ENCODE measurements at places on chromosomes 5 and 9.

- no peak for DNase-seq
Observed at GRCh38 chr9:124293718-124294506, 36.2 kb downstream of the NEK6 start.

GRCh38 chr5:124302533-124302932, 443.9 kb downstream of the ZNF608 start:
- no peak for DNase-seq

DNA sequence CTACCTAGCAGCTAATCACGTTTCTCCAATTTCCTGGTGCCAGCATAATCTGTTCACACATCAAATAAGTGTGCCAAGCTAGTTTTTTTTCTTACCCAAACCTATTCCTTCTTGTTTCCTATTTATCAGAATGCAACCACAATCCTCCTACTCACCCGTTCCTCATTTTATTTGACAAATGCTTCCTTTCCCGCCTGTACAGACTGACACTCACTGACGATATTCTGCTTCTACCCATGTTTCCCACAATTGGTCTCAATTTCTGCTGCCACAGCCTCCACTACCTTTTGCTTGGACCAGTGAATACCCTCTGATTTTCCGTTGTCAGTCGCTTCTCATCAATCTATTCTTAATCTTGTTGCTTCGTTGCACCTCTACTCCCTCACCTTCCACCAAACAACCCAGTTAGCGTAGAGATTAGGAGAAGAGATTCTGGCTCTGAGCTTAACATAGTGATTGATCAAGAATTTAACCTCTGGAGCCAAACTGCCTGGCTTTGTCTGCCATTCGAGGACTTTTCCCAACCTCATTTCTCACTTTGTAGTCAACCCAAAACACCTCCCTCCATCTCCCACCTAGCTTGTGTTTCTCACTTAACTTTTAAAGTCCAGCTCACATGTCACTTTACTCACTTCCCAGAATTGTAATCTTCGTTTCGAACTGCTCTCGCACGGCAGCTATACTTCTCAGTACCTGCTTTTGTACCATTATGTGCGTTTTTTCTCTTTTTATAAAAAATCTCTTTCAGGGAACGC, 729 bp upstream of the TMEM38B start:
- no peak for DNase-seq

DNA sequence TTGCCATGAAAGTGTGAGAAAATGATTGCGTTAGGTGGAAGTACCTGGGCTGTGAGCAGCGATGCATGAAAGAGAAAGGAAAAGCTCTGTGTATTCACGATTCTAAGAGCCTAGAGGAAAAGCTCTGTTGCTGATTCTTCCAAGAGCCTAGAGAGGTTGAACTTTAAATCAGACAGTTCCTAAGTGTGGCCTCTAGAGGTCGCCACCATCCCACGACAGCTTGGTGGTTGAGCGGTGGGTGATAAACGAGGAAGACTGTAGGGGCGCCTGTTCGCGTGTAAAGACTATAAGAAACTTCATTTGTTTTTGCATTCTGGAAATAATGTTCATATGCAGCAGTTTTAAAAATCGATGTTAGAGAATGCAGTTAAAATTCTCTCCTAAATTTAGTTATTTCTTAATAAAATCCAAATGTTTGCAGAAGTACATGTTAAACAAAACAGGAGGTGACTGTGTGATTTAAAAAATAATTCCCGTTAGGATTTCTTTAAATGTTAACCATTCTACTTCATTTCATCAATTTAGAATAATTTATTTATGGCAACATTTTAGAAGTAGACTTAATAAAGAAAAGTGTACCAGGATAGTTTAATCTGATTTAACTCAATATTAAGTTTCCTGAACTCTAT, 107.7 kb downstream of the TENT4A start:
- peak; percentile 14 for DNase-seq

- no peak for DNase-seq
Observed at GRCh38 chr5:87946271-87946670, 322.4 kb downstream of the TMEM161B start.

- DNase-seq: no peak
Observed at GRCh38 chr5:4374866-4375265, 765.3 kb upstream of the ADAMTS16 start.

DNA sequence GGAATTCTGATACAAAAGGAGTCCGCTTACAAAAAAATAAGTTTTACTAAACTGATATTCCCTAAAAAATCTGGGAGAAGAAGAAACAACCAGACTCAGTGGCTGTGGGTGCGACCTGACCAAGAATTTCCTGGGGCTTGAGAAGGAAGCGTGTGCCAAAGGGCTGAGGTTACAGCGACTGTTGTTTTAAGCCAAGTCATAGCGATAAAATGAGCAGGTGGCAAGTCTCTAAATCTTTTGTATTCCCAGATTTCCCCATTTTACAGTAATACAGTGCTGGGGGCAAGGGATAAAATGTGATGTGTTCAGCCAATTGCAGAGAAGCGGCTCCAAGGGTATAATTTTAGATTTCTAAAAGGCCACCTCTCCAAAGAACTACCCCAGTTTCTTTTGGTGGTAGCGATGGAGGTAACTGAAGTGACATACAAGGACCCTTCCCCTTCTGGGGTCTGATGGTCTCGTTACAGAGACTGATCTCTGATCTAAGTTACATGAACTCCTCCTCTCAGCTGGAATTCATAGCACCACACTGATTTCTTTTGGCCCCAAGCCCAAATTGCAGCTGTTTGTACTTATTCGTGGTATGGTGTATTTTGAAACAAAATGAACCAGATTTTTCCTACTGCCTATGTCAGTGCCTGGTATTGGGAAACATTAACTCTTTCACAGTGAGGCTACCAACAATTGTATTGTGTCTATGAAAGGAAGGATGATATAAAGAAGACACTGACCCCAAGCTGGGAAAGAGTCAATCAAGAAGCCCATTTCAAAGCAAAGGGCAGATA, 41.6 kb downstream of the LPAR1 start:
- DNase-seq: no peak

- no peak for DNase-seq
Observed at GRCh38 chr9:14245901-14246525, 67.9 kb downstream of the NFIB start.

DNA sequence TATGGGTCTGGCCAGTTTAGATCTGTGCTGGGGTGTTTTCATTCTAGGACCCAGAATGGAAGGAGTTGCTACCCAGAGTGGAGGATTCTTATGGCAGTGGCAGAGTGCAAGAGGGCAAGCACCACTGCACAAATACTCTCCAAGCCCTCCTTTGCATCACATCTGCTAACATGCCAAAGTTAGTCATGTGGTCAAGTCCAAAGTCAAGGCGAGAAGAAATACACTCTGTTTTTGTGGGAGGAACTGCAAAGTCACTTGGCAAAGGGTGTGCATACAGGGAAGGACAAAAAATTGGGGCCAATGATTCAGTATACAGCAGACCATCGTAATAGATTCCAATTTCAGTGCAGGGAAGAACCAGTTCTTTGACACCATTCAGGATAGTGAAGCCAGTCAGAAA, 43.9 kb upstream of the HMGCS1 start:
- DNase-seq: no peak

DNA sequence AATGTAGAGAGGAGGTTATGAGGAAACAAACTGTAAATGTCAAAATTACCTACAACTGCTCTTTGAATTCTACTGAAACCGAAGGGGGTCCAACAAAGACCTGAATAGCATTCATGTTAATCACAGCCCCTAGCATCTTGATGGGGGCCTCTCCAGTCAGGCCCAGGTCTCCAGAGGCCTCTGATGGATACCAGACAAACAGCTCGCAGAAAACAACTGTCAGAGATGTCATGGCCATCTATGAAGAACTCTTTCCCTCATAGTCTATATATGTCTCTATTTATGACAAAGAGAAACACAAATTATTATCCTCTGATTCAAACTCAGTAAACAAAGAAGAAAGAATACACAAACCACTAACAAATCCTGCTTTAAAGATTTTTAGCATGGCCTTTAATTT, 432.6 kb downstream of the CAAP1 start:
- no peak for DNase-seq

- no peak for DNase-seq
Observed at GRCh38 chr5:10712574-10713366, 48.3 kb downstream of the DAP start.

- no peak for DNase-seq
Observed at GRCh38 chr5:40781843-40782409, 16.2 kb downstream of the PRKAA1 start.

- DNase-seq: no peak
Observed at GRCh38 chr5:127429928-127430327, 87.5 kb upstream of the PRRC1 start.

DNA sequence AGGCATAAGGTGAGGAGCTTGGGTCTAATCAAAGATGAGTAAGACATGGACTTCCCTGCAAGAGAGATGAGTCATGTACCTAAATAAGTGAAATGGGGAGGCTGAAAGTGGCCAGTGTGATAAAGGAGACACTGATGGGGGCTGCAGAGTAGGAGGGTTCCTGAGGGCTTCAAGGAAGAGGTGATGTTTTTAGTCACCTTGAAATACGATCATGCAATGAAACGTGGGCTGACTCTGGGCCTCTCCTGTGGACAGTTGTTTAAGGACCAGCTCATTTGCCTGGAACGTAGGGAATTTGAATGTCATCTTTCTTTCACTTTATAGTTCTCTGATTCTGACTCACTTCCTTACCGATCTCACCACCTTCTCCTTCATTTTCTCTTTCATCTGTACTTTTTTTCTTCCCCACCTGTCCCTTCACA, 49.6 kb upstream of the CPLX2 start:
- no peak for DNase-seq

DNA sequence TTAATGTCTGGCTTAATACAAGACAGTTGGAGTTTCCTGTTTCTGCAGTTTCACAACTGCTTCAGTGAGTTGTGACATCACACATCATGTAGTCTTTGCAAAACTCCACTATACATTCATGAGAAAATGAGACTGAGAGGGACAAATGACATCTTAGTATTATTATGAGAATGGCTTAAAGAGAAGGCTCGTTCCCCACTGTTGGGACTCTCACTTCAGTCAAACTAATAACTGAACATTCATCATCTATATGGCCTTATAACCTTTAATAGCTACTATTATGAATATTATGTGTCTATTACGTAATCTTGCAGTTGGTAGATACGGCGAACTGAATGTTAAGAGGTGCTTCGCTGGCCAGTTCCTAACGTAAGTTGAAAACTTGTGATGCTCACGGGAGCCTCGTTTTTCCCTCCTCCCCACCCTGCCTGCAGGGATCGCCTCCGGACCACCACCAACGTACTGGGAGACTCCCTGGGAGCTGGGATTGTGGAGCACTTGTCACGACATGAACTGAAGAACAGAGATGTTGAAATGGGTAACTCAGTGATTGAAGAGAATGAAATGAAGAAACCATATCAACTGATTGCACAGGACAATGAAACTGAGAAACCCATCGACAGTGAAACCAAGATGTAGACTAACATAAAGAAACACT, 79.4 kb downstream of the SLC1A3 start:
- no peak for DNase-seq

DNA sequence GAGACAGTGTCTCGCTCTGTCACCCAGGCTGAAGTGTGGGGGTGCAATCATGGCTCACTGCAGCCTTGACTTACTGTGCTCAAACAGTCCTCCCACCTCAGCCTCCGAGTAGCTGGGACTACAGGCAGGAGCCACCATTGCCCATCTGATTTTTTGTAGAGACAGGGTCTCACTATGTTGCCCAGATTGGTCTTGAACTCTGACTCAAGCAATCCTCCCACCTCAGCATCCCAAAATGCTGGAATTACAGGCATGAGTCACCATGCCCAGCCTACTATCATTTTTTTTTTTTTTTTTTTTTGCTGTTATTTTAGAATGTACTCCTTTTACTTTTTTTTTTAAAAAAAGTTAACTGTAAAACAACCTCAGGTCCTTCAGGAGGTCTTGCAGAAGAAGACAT, 449.0 kb downstream of the CCDC171 start:
- no peak for DNase-seq

- no peak for DNase-seq
Observed at GRCh38 chr9:80114241-80114640, 542.5 kb downstream of the TLE4 start.

DNA sequence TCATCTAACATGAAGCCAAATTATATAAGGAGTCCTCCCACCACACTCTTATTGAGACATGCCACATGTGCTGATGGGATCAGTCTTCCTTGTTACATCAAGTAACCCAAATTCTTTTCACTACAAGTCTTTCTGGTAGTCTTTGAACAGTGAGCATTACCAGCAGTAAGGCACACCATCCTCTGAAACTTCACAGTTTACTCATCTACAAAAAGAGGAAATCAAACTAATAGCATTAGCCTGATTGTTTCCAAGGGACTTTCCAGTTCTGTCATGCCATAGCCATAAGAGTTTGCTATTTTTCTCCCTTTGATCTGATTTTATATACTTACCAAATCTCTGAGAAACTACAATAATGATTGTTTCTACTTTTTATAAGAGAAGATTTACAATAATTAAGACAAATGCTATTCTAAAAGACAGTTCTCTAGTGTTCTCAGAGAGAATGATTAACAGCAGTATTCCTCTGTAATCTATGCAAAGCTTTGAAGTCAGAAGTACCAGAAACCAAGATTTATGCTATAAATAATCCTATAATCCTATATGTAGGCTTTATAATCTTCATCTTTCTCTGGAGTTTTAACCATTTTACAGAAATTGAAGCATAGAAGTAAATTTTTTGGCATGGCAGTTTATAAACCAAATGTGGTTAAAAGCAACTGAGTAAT, 166.2 kb upstream of the ACO1 start:
- no peak for DNase-seq

DNA sequence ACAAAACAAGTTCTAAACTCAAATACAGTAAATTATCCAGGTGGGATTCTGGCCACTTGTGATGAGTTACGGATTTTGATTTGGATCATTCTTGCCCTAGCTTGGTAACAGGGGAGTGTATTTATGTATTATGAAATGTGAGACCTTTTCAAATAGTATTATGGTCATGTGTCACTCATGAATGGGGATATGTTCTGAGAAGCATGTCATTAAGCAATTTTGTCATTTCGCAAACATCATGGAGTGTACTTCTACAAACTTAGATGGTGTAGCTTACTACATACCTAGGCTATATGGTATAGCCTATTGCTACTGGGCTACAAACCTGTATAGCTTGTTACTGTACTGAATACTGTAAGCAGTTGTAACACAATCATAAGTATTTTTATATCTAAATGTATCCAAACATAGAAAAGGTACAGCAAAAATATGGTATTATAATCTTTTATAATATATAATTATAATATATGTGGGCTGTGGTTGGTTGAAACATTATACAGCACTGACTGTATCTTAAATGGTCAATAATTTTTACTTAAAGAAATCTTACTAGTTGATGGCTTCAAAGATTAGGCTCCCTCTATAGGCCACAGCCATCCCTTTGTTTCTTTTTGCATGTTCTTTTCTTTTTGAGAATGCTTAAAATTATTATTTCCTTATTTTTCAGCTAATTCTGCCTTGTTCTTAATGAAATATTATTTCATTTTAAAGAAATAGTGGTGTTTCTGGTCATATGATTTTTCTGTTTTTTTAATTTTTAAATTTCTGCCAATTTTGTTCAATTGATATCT, 128.4 kb downstream of the MAST4 start:
- no peak for DNase-seq

DNA sequence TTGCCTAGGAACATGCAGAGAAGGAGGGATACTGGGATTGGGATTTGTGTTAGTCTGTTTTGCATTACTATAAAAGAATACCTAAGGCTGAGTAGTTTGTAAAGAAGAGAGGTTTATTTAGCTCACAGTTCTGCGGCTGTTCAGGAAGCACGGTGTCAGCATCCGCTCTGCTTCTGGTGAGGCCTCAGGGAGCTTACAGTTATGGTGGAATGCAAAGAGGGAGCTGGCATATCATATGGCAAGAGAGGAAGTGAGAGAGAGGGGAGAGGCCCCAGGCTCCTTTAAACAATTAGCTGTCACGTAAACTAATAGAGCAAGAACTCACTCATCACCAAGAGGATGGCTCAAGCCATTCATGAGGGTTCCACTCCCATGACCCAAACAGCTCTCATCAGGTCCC, 27.0 kb downstream of the IL12B start:
- DNase-seq: no peak

Data from central memory CD4-positive, alpha-beta T cell (primary cell).